ENCODE measurements at places on chromosomes 16 and 17.

- DNase-seq, result no peak
Measured at GRCh38 chr16:49602201-49602975, 228.8 kb downstream of the C16orf78 start.

DNA sequence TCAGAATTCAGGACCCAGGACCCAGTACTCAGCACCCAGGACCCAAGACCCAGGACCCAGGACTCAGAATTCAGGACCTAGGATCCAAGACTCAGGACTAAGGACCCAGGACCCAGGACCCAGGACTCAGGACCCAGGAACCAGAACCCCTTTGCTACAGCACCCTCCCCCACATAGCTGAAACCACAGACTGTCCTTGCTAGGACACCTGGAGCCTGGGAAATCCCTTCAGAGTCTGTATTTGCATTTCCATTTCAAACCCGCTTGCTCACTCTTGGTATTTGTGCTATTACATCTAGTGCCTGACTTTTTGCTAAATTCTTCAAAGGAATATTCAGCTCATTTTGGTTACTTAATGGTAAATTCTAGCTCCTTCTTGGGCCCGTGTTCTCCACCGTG lies 275.8 kb upstream of the MAF start:
- DNase-seq, result no peak

DNA sequence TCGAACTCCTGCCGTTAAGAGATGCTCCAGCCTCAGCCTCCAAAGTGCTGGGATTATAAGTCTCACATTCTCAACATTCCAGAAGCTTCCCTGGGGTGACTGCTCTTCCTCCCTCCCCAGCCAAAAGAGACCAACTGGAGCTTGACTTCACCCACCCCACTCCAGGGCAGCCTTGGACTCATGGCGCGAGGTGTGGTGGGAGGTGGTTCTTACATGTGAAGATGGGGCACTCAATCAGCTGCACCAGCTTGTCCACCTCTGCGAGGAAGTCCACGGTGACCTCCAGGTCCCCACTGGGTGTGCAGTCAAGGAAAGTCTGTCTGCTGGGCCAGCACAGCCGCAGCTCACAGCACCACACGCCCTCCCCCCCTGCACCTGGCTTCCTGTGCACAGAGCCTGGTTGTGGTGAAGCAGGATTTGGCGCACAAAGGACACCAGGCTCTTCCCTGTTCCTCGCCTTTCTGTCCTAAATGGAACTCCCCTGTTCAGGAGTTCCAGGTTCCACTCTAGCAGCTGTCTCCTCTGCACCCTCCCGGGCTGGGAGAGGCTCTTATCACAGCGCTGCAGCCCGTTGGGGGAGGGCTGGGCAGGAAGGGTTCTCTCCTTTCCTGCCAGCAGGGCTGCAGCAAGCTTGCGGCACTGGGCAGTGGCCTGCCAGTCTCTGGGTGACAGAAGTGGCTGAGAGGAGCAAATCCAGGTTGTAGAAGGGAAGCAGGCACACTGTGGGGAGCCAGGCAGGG lies 9.6 kb upstream of the MTSS2 start:
- DNase-seq, result no peak

DNA sequence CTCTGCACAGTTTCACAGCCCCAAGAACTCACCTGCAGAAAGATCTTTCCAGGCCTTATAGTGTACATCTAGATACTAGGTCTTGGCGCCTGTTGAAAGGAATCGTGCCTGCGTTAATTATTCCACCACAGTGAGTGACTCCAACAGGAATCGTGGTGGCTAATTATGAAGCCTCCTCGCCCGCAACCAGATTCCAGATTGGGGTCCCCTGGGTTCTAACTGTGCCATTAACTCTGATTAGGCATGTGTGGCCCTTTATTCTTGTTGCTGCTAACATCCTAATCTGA lies 295.3 kb upstream of the MAF start:
- DNase-seq, result no peak

- DNase-seq, result no peak
Measured at GRCh38 chr17:74659889-74660288, 36.4 kb upstream of the CD300E start.

DNA sequence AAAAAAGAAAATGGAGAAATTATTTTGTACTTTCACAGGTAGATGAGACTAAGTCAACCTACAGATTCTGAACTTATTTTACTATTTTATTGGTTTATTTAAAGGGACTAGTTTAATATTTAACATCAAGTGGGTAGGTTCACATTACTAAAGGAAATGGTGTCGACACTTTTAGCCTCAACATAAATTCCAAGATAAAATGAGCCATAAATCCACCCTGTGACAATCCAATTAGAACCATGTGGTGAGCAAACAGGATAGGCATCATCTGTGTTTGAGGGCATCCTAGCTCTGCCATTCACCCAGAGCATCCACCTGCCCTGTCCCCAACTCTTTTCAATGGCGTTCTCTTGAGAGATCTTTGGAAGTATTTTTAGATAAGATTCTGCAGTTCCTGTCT lies 92.8 kb upstream of the PMFBP1 start:
- DNase-seq, result no peak

GRCh38 chr17:38341035-38341721 lies 2.6 kb downstream of the GPR179 start:
- no peak for DNase-seq

DNA sequence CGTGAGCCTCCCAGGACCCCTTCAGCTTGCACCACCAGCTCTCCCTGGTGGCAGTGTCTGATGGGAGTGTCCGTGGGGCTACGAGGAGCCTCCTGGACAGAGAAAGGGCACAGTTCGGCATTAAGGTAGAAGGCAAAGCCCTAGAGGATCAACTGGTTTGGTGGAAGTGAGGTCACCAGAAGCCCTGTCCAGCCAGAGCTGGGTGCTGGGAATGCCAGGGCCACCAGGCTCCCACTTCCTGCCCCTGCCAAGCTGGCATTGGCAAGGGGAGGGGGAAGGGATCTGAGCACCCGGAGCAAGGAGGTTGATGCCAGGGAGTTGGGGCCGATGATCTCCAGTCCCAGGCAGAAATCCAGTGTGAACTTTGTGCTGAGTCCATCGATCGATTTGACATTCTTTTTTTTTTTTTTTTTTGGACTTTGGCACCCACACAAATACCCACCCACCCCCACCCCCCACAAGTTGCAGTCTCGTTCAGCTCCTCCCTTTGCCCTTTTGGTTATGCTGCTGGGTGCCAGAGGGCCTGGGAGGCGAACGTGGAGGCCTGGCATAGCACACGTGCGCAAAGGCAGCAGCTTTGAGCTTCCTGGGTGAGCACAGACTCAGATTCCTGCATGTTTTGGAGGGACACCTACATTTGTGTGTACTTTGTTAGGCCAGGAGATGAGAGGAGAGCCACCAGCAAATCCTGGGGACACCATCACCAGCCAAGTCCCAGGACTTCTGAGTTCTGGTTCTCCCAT lies 2.1 kb downstream of the NHERF1 start:
- DNase-seq, result no peak

DNA sequence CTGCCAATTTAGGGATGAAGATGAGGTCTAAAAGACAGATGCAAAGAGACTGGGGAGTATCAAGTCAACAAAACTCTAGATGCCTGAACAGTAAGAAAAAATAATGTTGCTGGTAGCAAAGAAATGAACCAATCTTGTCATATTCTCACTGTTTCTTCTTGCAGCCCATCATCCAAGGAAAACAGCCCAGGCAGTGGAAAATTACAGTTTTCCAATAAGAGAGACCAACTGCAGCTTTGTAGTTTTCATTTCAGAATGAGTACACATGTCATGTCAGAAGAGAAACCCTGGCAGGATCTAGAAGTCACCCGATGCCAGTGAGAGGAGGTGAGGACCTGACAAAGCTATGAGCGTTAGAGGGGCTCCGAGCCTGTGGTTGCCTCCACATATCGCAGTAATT lies 500.4 kb upstream of the PSMD7 start:
- no peak for DNase-seq
